ENCODE measurements at places on chromosomes 3 and 15.

- DNase-seq: no peak
These were observed 27.6 kb downstream of the IL16 start for GRCh38 chr15:81224232-81224631.

- peak; percentile 39 for DNase-seq
These were observed 36.1 kb downstream of the BNC1 start for GRCh38 chr15:83248151-83249029.

- DNase-seq: no peak
These were observed 9.1 kb upstream of the ABHD2 start for GRCh38 chr15:89078851-89079810.

GRCh38 chr15:74630284-74631086, 14.8 kb downstream of the CLK3 start:
- DNase-seq: no peak

- DNase-seq: no peak
These were observed 118.0 kb upstream of the SLC24A5 start for GRCh38 chr15:48002767-48003166.

DNA sequence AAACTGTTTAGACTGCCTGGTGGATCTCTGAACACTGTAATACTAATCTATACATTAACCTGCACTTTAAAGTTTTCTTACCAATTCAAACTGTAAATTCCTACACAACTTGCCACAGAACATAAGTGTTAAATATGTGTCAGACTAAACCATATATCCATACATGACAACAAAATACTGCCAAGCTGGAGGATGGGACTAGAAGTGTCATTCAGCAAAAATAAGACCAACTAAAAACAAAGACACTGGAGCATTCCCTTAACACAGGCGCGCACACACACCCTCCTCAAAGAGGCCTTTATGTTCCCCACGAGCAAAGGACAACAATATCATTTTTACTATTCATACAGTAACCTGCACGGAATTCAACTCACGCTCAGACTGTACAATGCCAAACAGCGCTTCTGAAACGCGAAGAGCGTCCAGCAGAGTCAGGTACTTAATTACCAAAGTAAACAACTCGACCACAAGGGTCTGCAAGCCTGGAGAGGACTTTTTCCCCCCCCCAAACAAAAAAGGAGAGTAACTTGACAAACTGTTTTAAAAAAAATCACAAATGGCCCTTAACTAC, 1.1 kb downstream of the DCUN1D1 start:
- no peak for DNase-seq

- no peak for DNase-seq
These were observed 33.7 kb downstream of the FBLN2 start for GRCh38 chr3:13582366-13583250.

DNA sequence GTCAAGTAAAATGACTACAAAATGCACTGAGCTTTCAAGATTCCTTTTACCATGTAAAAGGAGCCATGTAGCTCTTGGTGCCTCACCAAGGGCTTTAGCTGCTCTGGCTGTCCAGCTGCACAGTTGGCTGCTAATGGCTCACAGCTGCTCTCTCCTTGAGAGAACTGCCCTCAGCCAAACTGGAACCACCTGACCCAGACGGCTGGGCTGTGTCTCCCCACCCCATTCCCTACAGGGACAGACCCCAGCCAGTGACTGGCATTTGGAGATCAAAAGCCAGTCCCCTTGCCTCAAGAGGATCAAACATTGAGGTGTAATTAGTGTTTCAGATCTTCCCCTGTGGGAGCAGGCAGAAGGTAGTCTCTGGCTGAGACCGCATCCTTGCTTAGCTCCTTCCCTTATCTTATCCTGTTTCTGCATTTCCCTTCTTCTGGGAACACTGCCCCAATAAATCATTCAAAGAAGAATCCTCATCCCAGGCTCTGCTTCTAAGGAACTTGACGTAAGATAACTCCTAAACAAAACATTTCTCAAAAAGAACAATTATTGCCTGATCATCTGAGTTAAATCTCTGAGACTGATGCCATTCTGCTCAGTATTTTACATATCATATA, 28.6 kb upstream of the UBE2E2 start:
- no peak for DNase-seq

- DNase-seq: no peak
These were observed 224.0 kb downstream of the DPH6 start for GRCh38 chr15:35321926-35322325.

- DNase-seq: no peak
These were observed 109.2 kb downstream of the APBA2 start for GRCh38 chr15:28994831-28995596.

- no peak for DNase-seq
These were observed 53.2 kb downstream of the MEF2A start for GRCh38 chr15:99618941-99619411.

DNA sequence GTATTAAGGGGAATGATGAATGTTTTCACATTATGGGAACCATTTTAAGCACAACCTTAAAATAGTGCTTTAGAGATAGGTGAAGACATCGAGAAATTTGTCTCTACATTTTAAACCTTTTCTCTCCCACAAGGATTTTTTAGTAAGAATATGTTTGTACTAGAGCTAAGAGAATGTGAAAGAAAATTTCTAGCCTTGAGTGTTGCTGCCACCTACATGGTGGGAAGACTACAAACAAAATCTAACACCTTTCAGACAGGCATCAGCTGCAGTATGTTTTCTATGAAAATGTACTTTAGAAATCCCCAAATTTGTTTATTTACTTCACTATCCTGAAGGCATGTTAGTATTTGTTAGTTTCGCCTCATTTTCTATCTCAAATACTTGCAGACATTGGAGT, 247.4 kb downstream of the WDR72 start:
- no peak for DNase-seq

DNA sequence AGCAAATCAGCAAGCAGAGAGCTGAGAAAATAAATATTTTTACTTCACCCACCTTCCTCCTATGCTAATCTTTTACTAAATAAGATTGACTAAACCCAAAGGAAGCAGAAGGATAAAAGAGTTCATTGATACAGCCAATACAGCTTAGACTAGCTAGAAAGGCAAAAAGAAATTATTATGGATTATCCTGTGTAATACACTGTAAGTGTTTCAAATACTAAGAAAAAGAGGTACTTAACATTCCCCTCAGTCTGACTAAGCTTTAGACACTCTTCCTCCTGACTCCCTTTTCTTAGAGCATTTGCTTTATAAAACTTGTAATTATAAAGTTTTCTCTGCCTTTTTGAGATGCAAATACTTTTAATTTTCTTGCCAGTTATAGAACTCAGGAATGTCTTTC, 848.9 kb upstream of the CADM2 start:
- DNase-seq: no peak

GRCh38 chr15:77901251-77901881, 176.1 kb downstream of the TBC1D2B start:
- DNase-seq: no peak

- DNase-seq: no peak
These were observed 75.8 kb upstream of the FAM98B start for GRCh38 chr15:38378161-38378560.
